ENCODE measurements at places on chromosomes 4 and X.

- DNase-seq: no peak
Measured at GRCh38 chrX:45428831-45429230, 228.2 kb upstream of the DIPK2B start.

GRCh38 chr4:83905952-83906351 lies 370.0 kb downstream of the GPAT3 start:
- peak; percentile 4 for DNase-seq

DNA sequence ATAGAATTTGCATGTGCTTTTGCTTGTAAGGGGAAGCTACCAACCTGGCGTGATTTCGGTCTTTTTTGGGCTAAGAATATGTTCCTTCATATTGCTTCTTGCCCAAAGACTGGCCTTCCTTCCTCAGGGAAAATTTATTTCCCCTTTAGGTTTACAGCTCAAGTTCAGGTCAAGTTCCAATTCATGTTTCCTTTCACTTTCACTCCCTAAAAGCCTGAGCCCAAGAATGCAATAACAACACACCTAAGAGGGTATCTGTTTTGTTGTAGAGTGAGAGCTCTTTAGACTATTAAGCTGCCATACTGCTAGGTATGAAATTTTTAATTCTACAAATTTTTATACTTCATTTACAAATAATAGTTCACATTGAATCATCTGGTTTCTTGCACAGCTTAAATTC lies 299.6 kb downstream of the TLL1 start:
- no peak for DNase-seq

DNA sequence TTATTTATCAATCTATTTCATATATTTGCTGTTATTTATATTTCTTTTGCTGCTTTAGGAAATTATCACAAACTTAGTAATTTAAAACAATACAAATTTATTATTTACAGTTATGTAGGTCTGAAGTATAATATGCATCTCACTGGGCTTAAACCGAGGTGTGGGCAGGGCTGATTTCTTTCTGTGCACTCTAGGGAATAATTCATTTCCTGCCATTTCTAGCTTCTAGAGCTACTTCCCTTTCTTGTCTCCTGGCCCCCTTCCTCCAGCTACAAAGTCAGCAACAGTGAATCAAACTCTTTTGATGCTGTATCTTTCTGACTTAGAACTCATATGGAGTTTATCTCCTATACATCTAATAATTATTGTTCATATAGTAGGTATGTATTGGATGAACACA lies 303.5 kb upstream of the ARSJ start:
- no peak for DNase-seq

DNA sequence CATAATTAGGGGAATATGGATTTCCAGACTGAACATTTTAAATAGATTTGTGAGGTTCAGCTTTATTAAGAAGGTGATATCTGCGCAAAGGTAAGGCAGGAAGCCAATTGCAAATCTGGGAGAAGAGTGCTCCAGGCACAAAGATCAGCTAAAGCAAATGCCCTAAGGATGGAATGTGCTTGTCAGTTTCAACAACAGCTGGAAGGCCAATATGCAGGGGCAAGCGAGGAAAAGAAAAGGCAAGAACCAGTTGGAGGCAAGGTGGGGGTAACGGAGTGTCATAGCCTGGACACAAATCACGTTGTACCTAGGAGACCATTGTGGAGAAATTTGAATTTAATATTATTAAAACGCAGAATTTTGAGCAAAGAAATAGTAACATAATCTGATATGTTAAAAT lies 1710.3 kb upstream of the PCDH7 start:
- DNase-seq: no peak

- DNase-seq: peak; percentile 0
Measured at GRCh38 chrX:103941201-103941975, 21.0 kb upstream of the TMSB15B start.

DNA sequence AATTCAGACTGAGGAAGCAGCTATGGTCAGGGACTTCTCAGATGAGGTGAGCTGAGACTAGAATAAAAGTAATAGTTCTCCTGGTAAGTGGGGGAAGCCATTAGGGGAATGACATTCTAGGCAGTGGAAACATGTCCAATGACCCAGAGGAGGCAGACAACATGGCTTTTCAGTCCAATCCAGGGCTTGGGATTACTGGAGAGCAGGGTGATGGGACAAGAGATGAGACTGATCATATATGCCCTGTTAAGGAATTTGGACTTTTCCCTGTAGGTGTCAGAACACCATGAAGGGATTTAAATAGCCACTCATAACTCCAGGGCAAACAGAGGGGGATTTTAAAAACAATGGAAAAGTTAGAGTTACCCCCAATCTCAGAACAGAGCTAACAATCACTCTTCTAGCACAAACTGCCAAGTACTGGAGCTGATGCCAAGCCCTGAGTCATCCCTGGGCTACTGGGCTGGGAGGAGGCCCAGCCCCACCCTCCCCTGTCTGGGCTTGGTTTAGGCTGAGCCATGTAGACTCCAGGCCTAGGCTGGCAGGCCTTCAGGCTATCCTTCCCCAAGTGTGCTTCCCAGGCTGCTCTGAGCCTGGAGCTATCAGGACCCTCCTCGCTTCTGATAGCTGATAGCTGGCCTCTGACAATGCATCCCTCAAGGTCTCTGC lies 22.7 kb upstream of the MSN start:
- DNase-seq: no peak

GRCh38 chr4:56195025-56195424 lies 192.3 kb downstream of the AASDH start:
- no peak for DNase-seq

- DNase-seq: no peak
Measured at GRCh38 chrX:108223585-108223984, 132.0 kb downstream of the ATG4A start.

DNA sequence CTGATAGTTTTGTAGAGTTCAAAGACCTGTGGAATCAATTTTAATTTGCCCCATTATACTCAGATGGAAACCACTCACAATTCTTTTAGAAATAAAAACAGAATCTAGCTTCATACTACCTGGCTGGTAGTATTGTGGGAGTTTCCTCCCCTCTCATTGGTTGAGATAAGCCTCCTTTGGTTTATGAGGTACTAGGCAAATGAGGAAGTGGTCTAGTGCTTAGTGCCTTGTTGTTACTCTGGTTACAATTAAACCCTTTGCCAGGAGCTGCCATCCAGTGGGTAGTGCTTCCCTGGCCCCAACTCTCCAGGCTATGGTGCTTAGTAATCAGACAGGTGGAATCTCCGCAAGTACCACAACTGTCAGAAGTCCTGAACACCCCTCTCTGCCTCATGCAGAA lies 118.3 kb downstream of the CDKL5 start:
- DNase-seq: no peak

GRCh38 chr4:172751550-172751949 lies 417.1 kb upstream of the GALNT7 start:
- no peak for DNase-seq

DNA sequence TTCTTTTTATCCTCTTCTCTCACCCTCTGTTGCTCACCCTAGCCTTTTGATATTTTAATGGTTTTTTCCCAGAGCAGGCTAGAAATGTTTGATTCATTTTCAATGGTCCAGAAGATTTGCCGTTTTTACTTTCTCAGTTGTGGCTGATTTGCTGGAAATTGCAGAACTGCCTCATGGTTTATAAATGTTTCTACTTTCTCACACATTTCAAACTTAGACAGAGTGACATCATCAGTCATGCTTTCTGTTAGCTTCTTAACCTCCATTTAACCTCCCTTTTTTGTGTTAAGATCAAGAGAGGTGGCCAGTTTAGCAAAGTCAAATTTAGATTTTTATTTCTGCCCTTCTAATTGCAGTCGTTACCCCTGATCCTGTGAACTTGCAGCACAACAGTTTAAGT lies 8.7 kb downstream of the RXFP1 start:
- DNase-seq: no peak

GRCh38 chr4:48752726-48753125 lies 27.4 kb downstream of the FRYL start:
- DNase-seq: no peak

GRCh38 chrX:71144651-71145050 lies at the start of gene NLGN3:
Gene NLGN3 (plus strand): TSS chrX:71144841. CDS start chrX:71147750, 2,909 bp downstream.
- DNase-seq: no peak

GRCh38 chr4:77201857-77202256 lies 44.9 kb downstream of the CCNG2 start:
- DNase-seq: no peak

DNA sequence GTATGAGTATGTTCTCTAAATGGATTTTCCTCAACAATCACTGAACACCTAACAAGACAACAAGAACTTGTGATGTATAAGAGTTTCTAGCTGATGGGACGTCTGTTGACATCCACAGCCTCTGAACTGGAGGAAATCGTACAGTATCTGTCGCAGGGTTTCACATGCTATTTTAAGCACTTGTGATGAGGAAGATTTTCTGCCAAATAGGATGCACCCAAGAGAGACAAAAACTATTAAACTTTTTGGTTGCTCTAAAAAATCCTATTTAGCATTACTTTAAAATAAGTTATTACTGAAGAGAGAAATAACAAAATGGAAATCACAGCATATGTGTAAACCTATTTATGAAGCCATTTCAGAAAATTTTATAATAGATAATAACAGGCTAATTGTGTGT lies 356.1 kb upstream of the SLC7A11 start:
- DNase-seq: no peak

GRCh38 chr4:20416800-20417199 lies 165.1 kb downstream of the SLIT2 start:
- no peak for DNase-seq

- DNase-seq: no peak
Measured at GRCh38 chr4:105509714-105510113, 35.9 kb upstream of the PPA2 start.

DNA sequence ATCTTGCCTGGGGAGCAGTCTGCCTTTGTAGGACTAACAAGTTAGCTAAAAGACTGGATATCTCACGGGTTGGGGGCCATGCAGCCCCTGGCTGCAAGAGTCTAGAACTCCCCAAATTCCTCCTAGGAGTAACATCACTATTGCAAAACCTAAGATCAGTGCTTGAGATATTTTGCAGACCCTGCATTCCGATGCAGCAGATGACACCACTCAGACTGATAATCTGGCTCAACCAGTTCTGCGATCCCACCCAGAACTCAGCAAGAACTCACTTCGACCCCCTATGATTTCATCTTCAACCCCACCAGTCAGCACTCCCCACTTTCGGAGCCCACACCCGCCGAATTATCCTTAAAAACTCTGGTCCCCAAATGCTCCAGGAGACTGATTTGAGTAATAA lies 834.0 kb downstream of the C4orf33 start:
- no peak for DNase-seq

DNA sequence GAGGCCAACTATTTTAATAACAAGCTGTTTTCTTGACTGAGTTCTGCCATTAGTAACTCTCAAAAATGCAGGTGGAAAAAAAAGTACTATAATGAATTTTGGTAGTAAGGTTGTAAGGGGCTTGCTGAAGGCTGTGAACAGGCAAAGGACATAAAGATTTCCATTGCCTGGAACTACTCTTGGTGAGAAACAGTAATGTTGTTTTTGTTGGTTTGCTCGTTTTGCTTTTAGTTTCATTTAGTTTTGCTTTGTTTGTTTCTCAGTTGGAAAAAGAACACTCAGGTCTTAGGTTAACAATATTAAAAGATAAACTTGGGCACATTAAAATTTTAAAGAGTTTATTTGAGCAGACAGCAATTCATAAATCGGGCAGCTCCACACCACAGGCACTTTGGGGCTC lies 824.5 kb upstream of the HTR2C start:
- DNase-seq: no peak

- DNase-seq: no peak
Measured at GRCh38 chr4:147289181-147289580, 191.7 kb upstream of the EDNRA start.

DNA sequence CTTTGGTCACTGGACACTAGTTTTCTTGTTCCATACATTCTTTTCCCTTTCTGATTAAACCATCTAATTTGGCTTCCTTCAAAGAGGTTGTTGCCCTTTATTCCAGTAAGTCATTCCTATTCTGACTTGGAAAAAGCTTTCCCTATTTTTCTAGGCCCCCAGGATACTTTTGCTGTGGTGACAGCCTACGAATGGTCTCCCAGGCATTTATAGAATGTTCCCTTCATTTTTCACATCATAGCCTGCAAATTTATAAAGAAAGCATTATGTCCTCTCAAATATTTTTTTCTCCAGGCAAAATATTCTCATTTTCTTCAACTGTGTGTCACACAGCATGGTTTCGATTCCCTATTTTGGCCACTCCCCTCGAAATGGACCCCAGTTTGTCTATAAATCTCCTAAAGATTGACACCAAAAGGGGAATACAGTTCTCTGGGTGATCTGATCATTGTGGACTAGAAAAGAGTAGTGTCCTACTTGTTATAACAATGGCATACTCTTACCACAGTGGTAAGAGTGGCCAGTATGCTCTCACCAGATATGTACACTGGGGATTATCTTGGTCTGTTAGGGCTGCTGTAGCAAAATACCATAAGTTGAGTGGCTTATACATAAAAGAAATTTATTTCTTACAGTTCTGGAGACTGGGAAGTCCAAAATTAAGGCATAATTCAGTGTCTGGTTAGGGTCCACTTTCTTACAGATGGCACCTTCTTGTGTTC lies 41.5 kb upstream of the BMP2K start:
- DNase-seq: no peak

- DNase-seq: no peak
Measured at GRCh38 chr4:153019906-153020305, 83.8 kb downstream of the FHDC1 start.

GRCh38 chrX:69158166-69158980 lies 6.9 kb downstream of the PJA1 start:
- peak; percentile 33 for DNase-seq

- DNase-seq: no peak
Measured at GRCh38 chr4:30295652-30296051, 424.5 kb upstream of the PCDH7 start.

DNA sequence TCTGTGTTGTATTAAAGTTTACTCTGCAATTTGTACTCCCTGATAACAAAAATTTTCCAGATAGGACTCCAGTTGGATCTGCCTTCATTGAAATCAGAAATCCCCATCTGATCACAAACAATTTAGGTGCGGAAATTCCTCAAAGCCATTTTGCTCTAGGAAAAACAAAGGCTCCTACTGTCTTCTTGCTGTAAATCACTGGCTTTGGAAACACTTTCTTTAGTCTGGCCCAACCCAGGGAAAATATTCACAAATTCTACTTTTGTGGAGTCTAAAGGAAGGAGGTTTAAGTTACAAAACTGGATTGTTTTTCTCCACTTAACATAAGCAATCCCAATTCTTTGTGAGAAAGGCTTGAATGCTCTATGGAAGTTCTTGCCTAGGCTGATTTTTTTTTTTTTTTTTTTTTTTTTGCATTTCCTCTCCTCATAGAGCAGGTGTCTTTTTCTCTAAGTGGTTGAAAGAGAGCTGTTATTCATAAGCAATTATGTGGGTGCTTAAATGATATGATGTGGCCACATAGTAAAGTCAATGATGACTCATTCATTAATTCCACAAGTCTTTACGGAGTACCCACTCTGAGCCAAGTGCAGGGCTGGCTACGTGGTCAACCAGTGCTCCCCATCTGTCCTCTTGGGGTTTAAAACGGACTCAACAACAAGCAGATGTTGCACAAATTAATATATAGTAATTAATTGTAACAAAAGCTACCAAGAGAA lies 261.4 kb downstream of the LDB2 start:
- no peak for DNase-seq

All from NCI-H2171 (cell line).